ENCODE measurements at places on chromosomes 2 and 18.

GRCh38 chr2:170848587-170848986 is 31.9 kb downstream of the GAD1 start:
- no peak for DNase-seq

DNA sequence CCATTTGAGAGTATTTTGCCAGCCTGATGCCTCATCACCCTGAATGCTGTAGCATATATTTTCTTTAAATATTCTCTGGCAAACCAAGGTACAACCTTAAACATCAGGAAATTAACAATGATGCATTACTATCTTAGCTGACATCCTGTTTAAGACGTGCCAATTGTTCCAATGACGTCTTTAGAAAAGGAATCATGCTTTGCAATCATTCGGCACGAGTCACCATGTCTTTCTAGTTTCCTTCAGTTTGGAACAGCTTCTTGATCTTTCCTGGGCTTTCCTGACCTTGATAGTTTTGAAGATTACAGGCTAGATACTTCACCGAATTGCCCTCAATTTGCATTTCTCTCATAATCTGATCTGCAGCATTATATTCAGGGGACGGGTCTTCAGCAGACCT is 88.2 kb upstream of the GLI2 start:
- no peak for DNase-seq

GRCh38 chr2:109409321-109410038 is 204.3 kb downstream of the SEPTIN10 start:
- DNase-seq, result no peak

- DNase-seq, result peak; percentile 59
Observed at GRCh38 chr2:14632133-14632936, at the start of gene LRATD1. Gene LRATD1 (plus strand): TSS chr2:14632717. CDS start chr2:14633980, 1,263 bp downstream.

- no peak for DNase-seq
Observed at GRCh38 chr18:78514910-78515670, 464.5 kb upstream of the SALL3 start.

DNA sequence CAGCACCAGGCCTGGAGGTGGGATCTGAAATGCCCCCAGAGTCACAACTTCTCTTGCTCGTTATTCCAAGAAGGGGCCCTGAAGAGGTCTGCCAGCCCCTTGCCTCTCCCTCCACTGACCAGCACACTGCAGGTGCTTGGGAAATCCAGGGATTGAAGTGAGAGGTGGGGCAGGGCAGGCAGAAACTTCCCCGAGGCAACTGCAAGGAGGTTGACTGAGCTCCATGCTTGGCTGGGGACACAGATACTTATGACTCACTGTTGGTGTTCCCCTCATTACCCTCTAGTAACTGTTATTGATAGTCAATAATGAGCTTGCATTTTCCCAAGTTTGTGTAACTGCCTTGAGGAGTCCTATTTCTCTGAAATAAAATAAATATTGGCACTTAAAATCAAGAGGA is 47.5 kb downstream of the MARCO start:
- no peak for DNase-seq
